ENCODE measurements at places on chromosomes 12 and 14. TPM values are rescaled to one million over a fixed set of nuclear protein-coding genes. Genes with fewer than 3 reads are reported as not detected.

GRCh38 chr12:12194206-12194605 is 72.6 kb downstream of the LRP6 start:
- no peak for DNase-seq

DNA sequence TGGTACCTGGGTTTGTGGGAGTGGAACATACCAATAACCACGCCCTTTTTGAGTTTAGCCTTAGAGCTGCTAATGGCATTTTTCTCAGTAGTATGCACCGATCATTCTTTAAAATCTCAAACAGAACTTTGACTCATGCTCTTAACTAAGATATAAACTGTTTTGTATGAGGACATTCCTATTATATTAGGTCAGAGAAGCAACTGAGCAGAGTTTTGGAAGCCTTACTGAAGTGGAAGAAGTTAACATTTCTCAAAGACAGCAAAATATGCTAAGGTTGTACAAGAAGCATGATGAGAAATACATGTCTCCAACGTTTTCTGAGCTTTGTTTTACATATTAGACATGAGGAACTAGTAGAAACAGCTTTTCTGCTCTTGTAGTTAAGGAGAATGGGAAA is 819.2 kb downstream of the FSCB start:
- DNase-seq, result no peak

- DNase-seq, result no peak
Measured at GRCh38 chr14:20302042-20302755, 3.6 kb downstream of the TTC5 start.

DNA sequence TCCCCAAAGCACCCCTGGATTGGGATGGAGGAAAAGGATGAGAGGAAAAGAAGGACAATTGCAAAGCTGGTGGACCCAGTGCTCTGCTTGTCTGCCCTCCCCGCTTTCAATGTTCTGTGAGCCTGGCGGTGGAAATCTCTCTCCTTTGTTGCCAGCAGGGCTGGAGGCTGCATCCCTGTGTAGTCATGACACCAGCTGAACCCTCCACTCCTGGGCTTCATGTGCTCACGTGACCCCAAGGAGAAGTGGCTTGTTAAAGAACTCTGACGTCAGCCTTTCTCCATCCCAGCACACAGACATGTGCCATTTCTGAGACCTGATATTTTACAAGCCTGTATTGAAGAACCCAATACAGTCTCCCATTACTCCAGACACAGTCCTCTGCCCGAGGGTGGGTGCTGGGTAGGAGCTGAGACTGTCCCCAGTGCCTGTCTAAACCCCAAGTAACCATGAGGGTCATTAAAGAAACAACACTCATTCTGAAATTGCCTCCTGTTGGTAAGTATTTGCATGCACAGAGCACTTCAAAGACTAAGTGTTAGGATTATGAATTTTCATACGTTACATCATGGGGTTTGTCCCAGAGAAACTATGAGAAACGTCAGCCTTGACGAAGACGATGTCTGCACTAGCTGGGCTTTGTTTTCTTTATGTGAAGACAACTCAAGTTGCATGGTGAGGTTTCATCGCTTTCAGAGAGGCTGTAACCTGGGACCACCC is 21.7 kb downstream of the GALNT16 start:
- DNase-seq, result no peak

Gene RASSF9
- 10.0 TPM for total RNA-seq

Gene KRR1
- total RNA-seq, result 66.9 TPM
